Stimulated activated CD8-positive, alpha-beta memory T cell treated with anti-CD3 and anti-CD28 coated beads, Interleukin-2, amount 100 ng/mL, for 48 hours (primary cell): ENCODE measurements at places on chromosomes 5 and 9.

DNA sequence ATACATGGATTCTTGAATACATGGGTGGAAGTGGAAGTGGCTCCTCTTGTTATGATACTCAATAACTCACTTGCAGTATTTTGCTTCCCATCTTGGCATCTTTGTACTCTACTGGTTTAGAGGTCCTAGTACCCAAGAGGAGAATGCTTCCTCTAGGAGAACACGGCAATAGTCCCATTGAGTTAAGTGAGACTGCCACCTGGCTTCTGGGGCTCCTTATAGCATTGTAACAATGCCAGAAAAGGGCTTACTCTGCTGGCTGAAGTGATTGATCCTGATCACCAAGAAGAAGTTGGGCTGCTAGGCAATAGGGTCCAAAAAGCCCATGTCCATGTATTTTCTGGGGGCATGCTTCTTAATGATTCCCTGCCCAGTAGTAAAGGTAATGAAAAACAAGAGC is 627.6 kb upstream of the SGCD start:
- DNase-seq, result no peak

- no peak for DNase-seq
These were observed 183.3 kb downstream of the DIRAS2 start for GRCh38 chr9:90459321-90459720.

DNA sequence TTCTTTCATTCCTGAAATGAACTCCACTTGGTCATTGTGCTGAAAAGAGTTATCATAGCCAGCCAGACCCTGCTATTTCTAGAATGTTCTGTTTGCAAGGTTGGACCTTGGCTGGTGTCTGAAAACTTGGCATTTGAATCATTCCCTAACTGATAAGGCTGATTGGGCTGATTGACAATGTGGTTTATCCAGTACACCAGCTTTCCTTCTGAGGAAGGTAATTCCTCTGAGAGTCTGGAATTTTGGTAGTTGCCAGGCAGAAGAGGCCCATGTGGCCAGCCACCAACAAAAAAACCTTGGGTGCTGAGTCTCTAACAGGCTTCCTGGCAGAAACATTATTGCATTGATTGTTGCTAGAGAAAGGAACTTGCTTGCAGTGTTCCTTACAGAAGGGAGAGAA is 15.3 kb downstream of the SEC61B start:
- DNase-seq, result no peak

DNA sequence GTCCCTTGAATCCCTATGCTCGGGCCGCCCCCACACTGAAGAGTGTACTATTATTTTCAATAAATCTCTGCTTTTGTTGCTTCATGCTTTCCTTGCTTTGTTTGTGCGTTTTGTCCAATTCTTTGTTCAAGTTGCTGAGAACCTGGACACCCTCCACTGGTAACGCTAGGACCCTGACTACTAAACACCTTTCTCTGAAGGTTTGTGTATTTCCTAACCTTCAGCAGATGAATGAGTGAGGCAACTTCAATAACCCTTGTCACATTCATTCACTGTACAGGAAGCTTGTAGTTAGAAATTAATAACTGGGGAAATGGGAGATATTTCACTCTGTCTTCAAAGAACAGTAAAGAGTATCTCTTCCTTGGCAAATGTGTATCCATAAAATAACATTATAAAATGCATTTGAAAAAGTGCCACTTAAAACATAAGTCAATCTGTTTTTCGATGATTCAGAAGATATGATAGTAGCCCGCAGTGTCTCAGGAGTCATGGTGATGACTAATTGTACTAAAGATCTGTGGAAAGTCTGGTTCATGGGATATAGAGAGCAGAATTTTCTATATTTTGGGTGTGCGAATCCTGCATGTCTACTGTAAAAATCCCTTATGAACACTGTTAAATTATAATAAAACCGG is 43.2 kb upstream of the ANKH start:
- DNase-seq, result no peak

DNA sequence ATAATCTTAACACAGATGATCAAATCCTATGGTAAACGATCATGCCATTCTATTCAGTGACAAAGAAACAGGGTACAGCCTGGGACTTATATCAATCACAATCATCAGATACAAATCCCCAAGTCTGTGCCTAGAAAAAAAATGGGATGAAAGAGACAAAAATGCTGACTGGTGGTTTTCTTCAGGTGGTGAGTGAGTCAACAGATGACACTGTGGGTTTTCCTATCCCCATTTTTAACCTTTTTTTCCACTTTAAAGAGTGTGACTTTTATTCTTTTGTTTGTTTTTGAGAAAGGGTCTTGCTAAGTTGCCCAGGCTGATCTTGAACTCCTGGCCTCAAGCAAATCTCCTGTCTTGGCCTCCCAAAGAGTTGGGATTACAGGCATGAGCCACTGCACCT is 3.2 kb downstream of the CIZ1 start:
- no peak for DNase-seq

DNA sequence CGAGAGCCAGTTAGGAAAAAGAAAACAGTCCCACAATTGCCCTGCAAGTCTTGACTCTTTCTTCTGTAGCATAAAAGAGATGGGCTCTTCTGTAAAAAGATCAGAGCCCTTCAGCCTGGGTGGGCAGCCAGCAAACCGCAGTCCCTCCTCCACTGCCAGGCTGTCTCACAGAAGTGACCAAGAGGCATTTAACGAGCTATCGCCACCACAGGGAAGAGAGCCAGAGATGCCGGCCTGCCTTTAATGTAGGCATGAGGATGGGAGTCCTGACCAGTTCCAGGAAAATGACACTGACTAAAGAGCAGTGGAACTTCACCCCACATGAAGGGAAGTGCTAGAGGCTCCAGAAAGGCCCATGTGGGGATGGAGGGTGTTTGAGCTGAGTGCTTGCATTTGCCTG is 264.6 kb downstream of the NDUFS4 start:
- no peak for DNase-seq

GRCh38 chr9:88652876-88653275 is 117.9 kb downstream of the NXNL2 start:
- DNase-seq, result no peak

DNA sequence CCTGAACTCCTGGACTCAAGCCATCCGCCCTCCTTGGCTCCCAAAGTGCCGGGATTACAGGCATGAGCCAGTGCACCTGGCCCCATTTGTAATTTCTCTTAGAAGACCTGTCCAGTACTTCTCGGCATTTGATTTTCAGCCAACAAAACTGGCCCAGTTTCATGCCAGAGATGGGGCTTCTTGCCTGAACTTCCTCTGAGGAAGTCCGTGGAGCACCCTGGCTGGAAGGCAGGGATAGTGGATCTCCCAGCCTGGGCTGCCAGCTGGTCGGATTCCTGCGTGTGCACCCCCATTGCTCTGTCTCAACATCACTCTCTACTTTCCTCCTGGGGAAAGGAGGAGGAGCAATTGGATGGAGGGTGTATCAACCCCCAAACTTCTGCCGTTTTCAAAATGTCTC is 39.0 kb downstream of the FAM78A start:
- no peak for DNase-seq

- no peak for DNase-seq
These were observed 5.5 kb upstream of the COL27A1 start for GRCh38 chr9:114149765-114150340.

GRCh38 chr5:129113867-129114266 is 19.3 kb downstream of the ISOC1 start:
- DNase-seq, result no peak
